Colonic mucosa (tissue), 4 donors: ENCODE measurements at places on chromosomes 7 and 10.

- no peak for DNase-seq
Observed at GRCh38 chr10:46317889-46318288, 31.1 kb downstream of the ANTXRL start.

GRCh38 chr10:100717166-100717565 lies 28.2 kb upstream of the PAX2 start:
- DNase-seq, result no peak

DNA sequence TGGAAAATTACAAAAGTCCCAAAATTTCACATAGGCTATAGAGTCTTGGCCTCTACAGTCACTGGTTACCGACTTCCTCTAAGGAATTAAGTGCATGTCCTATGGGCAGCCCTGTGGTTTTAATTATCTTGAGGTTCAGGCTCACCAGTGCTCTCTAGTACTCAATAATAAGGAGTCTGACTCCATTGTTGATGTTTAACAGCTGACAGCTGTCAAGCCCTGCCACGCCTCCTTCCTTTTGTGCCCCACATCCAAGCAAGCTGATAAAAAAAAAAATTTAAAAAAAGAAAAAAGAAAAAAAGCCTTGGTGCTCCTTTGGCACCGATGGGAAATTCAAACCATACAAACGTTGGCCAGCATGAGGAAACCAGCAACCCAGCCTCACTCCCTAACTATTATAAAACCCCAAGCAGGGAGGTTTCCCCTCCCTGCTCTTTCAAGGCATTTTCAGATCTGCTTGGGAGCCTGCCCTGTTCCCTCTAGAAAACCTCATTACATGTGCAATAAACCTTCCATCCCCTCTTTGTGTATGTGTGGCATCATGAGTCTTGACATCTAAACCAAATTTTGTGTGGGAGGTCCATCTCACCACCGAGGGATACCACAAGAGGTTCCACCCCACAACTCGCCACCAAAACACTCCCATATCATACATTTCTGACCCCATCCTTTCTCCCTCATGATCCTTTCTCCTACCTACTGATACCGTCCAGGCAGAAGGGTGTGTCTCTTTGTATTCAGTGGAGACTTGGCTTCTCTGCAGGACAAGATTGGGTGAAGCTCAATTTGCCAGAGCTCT lies 70.9 kb upstream of the CCDC71L start:
- no peak for DNase-seq

DNA sequence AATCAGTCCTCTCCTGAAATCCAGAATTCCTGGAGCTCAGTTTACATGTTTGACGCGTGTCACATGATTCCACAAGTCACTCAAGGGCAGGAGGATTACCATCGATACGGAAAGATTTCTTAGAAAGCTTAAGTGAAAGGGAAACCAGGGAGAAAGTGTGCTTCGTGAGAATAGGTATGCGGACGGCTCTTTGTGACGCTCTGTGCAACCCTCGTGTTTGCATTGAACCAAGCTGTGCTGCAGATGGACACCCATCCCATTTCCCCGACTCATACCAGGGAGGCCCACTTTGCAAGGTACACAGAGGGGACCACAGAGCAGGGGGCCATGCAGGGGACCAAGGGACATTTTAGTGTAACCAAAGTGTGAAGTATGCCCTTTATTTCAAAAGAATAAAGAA lies 43.2 kb downstream of the IKZF1 start:
- DNase-seq, result no peak

DNA sequence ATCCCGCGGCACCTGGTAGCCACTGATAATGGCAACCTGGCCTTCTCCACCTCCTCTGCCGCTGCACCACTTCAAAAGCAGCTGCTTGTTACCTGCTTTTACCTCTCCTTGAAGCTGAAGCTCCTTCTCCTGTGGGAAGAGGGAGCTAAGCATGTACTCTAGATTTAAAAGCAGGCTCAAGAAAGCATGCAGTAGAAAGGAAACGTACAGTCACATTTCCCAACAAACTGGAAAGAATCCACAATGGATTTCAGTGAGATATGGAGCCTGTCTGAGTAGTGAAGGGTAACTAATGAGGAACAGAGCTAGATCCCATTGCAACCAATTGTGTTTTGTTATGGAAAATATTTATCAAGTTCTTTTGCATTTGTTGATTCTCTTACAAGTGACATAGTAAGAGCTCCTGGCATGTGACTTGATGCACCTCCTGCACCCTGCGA lies 457.4 kb upstream of the GALNT17 start:
- DNase-seq, result no peak

- DNase-seq, result no peak
Observed at GRCh38 chr10:43623351-43623750, 17.1 kb downstream of the ZNF485 start.

DNA sequence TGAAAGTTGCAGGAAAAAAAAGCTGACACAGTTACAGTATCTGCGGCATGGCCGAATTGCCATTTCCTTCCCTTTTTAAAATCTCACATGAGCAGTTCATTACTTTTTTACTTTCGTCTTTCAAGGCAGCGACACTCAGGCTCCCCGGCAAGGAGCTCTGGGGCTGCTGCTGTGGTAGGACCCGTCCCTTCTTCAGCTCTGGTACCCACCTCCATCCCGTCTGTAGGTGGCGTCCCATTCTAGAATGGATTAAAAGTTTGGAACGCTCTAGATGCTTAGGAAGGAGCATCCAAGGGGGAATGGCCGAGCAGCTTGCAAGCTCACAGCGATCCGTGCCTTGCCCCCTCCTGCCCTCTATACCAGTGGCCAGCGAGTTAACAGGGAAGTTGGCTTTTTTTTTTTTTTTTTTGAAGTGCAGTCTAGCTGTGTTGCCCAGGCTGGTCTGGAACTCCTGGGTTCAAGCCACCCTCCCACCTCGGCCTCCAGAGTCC lies 22.8 kb upstream of the TTYH3 start:
- DNase-seq, result no peak

GRCh38 chr7:141978351-141978750 lies 4.8 kb upstream of the TAS2R38 start:
- no peak for DNase-seq
